ENCODE measurements at places on chromosomes 1 and 21.

DNA sequence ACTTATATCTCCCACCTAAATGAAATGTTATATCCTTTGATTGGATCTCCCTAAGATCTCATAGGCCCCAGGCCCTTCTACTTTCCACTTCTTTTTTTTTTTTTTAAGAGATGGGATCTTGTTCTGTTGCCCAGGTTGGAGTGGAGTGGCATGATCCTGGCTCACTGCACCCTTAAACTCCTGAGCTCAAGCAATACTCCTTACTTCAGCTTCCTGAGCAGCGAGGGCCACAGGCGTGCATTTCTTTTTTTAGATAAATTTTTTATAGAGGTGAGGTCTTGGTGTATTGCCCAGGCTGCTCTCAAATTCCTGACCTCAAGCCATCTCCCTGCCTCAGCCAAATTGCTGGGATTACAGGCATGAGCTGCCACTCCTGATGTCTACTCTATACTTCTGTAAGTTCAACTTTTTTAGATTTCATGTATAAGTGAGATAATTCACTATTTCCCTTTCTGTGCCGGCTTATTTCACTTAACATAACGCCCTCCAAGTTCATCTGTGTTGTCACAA, 987.5 kb upstream of the NCAM2 start:
- DNase-seq, result no peak

DNA sequence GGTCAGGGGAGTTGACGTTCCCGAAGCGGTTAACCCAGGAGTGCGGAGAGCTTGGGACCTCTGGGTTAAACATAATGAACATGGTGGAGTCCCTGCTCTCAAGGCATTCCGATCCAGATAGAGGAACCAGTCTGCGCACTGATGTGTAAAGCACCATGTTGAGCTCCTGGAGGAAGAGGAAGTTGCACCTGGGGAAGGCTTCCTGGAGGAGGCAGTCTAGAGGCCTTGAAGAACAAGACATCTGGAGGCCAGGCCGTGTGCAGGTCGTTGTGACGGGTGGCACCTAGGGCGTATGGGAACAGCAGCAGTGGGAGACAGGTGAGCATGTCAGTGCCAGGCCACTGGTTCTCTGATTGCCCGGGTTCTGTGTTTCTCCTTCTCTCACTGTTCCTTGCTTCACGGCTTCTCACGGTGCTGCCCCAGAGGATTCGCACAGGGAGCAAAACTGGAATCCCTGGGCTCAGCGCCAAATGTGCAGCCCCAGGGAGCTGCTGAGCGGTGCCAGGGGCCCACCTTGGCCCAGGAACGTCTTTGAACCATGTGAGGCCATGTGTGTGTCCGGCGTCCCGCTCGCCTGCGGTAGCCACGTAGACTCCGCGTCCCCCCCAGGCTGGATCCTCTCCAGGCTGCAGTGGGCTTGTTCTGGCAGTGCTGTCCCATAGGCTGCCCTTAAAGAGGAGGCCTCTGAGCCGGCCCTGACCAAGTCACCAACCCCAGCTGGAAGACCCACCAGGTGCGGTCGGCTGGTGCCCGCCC, 122.9 kb upstream of the GALNT2 start:
- no peak for DNase-seq

GRCh38 chr1:220880726-220881506, 1.7 kb downstream of the HLX start:
- DNase-seq, result no peak

DNA sequence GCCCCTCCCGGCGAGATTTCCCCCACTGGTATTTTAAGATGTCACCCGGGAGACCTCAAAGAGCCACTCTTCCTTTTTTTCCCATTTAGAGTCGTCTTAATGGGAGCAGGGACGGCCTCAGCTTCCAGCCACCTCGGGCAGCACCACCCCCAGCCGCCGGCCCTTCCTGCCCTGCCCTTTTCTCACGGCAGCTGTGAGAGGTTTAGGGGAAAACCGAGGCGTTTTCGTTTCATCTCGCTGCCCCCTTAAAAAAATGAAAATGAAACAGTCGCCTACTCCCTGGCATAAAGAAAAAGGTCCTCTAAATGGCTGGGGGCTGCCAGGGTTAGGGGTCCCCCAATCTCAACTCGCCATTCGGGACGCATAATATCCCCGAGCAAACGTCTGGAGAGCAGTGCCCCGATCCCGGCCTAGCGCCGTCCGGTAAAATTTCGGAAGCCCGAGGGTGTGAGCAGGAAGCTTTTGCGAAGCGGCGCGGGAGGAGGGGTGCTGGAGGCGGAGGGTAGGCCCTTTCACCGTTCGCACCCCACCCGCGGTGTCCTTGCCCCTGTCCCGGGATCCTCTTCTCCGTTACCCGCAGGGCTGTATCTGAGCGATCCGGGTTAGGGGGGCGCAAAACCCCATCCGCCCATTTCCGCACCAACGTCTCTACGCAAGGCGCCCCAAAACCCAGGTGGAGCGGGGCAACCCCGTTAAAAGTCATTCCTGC, 1.2 kb downstream of the RUNX3 start:
- DNase-seq, result no peak

- no peak for DNase-seq
Measured at GRCh38 chr1:225224287-225224686, 203.6 kb downstream of the LBR start.
